ENCODE measurements at places on chromosomes 6 and 20.

GRCh38 chr20:49808753-49809152, 3.9 kb upstream of the SLC9A8 start:
- no peak for DNase-seq

- no peak for DNase-seq
Measured at GRCh38 chr20:35734374-35734773, 7.7 kb downstream of the RBM39 start.

GRCh38 chr20:24798930-24799705, 150.0 kb upstream of the CST7 start:
- no peak for DNase-seq

- no peak for DNase-seq
Measured at GRCh38 chr20:34709831-34710567, 5.9 kb downstream of the TP53INP2 start.

GRCh38 chr6:4809999-4810918, 34.1 kb downstream of the CDYL start:
- no peak for DNase-seq

DNA sequence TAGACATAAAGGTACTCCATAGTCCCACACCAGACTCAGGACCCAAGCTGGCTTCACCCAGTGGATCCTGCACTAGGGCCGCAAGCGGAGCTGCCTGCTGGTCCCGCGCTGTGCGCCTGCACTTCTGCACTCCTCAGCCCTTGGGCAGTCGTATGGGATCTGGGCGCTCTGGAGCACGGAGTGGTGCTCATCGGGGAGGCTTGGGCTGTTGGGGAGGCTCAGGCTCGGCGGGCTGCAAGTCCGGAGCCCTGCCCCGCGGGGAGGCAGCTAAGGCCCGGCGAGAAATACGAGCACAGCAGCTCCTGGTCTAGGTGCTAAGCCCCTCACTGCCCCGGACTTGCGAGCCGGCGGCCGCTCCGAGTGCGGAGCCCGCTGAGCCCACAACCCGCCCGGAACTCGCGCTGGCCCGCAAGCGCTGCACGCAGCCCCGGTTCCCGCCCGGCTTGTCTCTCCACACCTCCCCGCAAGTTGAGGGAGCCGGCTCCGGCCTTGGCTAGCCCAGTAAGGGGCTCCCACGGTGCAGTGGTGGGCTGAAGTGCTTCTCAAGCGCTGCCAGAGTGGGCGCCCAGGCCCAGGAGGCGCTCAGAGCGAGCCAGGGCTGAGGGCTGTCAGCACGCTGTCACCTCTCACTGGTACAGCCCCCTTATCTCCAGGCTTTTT, 33.4 kb upstream of the GCNT2 start:
- DNase-seq: no peak

- DNase-seq: no peak
Measured at GRCh38 chr6:47348316-47348863, 38.7 kb upstream of the TNFRSF21 start.

- DNase-seq: no peak
Measured at GRCh38 chr6:100446115-100447080, 18.3 kb downstream of the SIM1 start.

- no peak for DNase-seq
Measured at GRCh38 chr6:43838276-43839036, 68.4 kb downstream of the VEGFA start.

- no peak for DNase-seq
Measured at GRCh38 chr20:47672166-47672565, 113.1 kb downstream of the SULF2 start.

DNA sequence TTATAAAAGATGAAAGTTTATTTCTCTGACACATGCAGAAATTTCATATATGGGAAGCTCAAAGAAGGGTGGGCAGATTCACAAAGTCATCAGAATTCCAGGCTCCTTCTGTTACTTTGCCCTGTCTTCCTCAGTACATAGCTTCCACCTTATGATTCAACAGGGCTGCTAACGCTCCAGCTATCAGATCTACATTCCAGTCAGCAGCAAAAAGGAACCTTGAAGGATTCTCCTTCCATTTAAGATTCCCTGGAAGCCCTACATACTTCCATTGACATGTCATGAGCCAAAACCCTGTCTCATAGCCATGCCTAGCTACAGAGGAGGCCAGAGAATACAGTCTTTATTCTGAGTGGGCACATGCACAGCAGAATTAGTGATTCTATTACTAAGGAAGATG, 103.3 kb downstream of the NCR2 start:
- no peak for DNase-seq

- no peak for DNase-seq
Measured at GRCh38 chr20:16299897-16300296, 273.4 kb downstream of the KIF16B start.

DNA sequence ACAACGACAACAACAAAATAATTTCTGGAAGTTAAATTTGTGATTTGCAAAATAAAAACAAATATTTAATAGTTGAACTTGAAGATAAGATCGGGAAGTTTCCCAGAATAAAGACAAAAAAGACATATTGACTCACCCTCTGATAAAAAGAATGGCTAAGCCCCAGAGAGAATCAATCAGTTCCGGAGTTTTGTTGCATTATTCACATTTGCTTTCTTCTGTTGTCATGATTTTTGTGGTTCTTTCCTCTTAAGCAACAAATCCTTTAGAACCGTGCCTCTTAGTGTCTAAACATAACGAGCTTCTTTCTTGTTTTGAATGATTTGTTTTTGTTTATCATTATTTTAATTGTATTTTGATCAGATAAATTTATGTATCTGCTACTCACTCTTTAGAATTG, 337.7 kb upstream of the PRND start:
- no peak for DNase-seq

- DNase-seq: no peak
Measured at GRCh38 chr6:8066108-8066507, 1.9 kb upstream of the BLOC1S5 start.

- DNase-seq: no peak
Measured at GRCh38 chr20:55153001-55153645, 677.7 kb downstream of the DOK5 start.

GRCh38 chr20:42274986-42275385, 656.8 kb upstream of the CHD6 start:
- DNase-seq: no peak

GRCh38 chr20:45933266-45934045, 1.0 kb upstream of the PCIF1 start:
- no peak for DNase-seq
